AG04450 (cell line): ENCODE measurements at places on chromosomes 12 and 14.

DNA sequence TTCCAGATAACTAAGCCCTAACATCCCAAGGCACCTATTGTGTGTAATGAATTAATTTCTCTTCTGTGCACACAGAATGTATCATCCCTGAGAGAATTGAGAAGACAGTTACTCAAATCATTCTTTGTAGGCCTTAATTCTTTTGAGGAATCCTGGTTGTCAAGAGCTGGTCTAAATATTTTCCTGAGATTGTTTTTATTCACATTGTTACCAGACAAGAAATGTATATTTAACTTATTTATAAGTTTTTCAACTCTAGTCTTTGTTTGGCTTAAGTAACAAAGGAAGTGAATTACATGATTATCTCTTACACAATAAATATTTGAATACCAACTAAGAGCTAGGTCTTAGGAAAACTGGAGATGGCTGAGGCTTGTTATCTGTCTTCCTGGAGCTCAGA lies 169.4 kb downstream of the DACT1 start:
- DNase-seq: no peak

GRCh38 chr14:53896726-53897125 lies 59.9 kb downstream of the BMP4 start:
- DNase-seq: peak; percentile 26

DNA sequence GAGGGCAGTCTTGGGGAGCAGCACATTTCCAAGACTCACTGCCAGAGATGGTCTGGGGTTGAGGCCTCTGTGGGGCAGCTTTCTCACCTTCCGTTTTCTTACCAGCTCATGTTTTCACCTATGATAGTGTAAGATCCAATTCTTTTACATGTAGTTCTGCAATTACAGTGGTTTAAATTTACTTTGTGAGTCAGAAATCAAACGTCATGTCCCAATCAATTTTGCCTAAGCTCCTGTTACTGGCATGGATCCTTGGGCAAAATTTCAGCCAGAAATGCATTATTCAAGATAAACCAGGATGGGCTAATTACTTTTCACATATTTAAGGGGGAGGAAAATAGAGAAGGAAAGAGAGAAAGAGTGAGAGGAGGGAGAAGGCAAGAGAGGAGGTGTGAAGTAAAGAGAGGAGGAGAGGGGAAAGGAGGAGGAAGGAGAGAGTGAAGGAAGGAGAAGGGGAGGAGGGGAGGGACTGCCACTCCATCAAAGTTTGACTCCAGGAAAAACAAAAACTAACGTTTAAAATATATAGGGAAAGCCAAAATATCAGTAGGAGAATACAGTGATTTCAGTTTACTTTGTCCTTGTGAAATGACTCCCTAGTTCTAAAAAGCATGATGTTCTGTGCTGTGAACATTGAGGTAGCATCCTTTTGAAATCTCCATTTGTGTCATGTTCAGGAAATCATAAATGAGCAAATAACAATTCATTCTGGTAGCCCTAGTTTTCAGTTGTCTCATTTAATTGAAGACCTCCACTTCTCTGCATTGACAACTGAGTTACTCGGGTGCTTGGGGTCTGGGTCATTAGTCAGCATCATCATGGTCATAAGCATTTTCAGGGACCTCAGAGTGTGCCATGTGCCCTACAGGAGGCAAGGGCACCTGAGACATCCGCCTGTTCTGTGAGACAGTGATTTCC lies 3.0 kb downstream of the BMAL2 start:
- DNase-seq: no peak

GRCh38 chr14:51564460-51564859 lies 87.2 kb upstream of the FRMD6 start:
- DNase-seq: no peak

DNA sequence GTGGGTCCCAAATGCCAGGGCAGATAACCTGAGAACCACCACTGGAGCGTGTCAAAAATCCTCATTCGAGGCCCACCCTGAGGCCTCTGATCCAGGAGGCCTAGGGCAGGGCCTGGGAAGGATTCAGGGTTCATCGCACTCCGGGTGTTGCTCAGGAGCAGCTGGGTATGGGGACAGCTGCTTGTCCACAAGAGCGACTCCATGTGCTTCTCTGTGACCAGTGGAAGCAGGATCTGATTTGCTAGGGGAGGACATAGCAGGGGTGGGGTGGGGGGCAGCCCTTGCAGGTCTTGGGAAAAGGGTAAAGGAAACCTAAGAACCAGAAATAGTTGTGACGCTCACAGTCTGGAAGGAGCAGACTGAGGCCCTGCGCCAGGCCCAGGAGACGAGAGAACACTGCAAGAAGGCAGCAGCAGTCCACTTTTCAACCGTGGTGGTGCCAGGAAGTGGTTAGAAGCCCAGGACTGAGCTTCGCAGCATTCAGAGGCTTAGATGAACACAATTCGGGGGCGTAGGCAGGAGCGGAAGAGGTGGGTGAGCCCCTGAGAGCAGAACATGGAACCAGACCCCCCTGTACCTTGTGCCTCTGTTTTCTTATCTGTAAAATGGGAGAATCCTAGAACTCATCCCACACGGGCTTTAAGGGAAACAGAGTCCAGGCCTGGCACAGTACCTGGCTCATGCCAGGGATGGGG lies 33.7 kb downstream of the ITPK1 start:
- DNase-seq: no peak

GRCh38 chr14:58640959-58641358 lies 3.2 kb downstream of the DACT1 start:
- no peak for DNase-seq

- DNase-seq: no peak
Observed at GRCh38 chr12:3049176-3049575, 28.0 kb upstream of the TSPAN9 start.

DNA sequence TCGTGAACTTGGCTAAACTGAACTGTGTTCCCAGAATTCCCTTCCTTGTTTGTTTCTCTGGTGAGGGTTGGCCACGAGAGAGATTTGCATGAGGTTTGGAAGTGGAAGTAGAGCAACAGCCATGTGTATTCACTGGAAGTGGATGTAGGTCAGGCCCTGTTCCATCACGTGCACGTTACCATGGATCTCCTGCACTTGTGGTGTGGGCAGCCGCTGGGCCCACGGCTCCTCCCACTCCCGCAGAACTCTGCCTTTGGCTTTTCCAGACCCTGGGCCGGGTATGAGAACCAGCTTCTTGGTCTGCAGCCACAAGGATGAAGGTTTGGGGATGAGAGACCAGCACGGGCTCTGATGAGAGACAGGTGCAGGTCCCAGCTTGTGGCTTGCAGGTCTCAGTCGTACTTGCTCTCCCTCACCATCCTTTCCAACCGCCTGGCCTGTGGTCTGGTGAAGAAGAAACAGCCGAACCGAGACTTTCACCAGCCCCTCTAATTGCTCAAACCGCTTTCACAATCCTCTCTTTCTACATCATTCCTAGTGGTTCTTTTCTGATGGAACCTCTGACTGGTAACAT lies 94.9 kb downstream of the DUSP16 start:
- no peak for DNase-seq

DNA sequence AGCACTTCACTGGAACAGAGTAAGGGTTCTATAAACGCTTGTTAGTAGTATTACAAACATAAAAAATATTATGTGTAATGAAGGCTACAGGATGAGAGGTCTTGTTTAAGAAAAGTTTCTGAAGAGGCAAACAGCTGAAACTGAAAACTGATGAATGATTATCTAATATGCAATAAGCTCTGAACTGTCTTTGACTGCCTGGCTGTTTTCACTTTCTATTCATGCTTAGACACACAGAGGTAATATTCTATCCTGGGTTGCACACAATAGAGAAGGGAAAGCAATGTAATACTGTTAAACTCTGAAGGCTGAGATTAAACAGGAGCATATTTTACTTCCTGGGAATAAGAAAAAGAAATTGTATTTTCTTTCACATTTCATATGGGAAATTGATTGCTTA lies 251.3 kb downstream of the ALX1 start:
- no peak for DNase-seq

GRCh38 chr14:86961106-86961716 lies 1031.8 kb downstream of the GALC start:
- DNase-seq: no peak

GRCh38 chr12:76694369-76694768 lies 69.5 kb upstream of the ZDHHC17 start:
- no peak for DNase-seq

DNA sequence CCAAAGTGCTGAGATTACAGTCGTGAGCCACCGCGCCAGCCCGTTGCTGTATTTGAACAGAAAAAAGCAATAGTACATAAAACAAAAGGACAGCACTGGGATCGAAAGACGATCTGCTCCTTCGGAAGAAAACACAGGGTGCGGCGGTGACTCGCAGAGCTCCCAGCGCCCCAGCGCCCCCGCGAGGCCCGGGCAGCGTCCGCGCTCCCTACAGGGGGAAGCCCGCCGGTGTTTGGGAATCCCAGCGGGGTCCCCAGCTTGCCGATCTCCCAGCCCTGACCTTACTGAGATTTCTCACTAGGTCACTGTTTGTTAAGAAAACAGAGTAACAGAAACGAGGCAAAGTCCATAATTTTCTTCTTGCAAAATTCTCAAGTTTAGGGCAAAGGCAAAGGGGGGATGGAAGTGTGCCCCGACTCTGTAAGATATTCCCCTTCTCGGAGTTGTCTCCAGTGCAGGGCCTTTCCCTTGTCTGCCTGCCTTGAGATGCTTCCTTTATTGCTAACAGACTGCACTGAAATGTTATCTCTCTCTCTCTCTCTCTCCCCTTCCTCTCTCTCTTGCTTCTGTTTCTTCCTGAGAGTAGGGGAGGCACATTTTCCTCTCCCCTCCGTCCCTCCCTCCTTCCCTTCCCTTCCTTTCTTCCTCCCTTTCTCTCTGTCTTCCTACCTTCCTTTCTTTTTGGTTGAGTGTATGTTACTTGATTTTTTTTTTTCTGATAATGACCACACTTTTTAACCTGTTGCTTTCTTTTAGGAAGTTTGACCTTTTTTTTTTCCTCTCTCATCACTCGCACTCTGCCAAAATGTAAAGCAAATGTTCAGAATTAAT lies 91.9 kb downstream of the TMEM30B start:
- no peak for DNase-seq

GRCh38 chr12:89316705-89317139 lies 35.6 kb downstream of the DUSP6 start:
- DNase-seq: no peak

DNA sequence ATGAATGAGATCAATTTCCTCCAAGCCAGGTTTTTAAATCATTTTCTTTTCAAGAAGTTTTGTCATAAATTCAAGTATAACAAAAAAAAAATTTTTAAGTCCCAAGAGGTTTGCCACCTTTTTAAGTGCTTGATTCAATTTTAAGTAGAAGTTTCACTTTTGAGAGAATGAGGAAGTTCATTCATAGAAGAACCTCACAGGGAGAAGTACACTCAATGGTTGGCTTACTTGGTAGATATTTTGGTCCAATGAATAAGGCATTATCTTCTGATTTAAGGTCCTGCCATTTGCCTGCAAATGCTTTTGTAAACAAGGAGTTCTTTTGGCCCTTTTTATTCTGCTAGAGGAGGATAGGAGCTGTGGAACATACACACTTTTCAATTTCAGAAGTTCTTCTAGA lies 96.7 kb upstream of the NOVA1 start:
- DNase-seq: no peak

- DNase-seq: no peak
Observed at GRCh38 chr14:26941521-26941920, 343.7 kb upstream of the NOVA1 start.

- DNase-seq: no peak
Observed at GRCh38 chr14:20719777-20720176, 25.9 kb upstream of the EDDM3A start.

- DNase-seq: no peak
Observed at GRCh38 chr12:26524862-26525465, 308.0 kb downstream of the ITPR2 start.

DNA sequence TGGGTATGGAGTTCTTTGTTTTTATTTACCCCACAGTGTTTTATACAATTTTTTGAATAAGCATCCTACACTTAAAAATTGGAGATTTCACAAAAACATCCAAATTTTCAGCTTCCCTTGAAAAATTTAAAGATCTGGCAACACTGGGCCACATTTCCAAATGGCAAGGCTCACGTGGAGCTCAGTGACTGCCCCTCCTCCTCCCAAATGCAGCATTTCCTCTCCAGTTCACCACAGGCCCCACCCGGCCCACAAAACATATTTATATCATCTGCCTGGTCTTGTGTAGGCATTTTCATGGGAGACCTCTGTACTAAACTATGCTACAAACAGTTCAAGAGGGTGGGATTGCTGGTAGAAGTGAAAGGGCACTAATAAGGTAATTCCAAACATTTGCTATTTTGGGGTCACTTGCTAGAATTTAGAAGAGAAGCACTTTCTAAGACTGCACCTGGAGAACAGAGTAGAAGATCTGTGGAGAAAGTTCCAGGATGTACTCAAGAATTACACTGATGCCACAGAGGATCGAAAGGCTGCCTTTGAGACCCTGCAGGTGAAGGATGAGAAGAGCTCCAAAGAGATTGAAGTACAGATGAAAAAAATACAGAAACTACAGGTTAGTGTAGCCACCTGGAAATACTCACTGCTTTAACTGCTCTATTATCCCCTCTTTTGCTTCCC lies 7.3 kb downstream of the FKBP11 start:
- DNase-seq: no peak

DNA sequence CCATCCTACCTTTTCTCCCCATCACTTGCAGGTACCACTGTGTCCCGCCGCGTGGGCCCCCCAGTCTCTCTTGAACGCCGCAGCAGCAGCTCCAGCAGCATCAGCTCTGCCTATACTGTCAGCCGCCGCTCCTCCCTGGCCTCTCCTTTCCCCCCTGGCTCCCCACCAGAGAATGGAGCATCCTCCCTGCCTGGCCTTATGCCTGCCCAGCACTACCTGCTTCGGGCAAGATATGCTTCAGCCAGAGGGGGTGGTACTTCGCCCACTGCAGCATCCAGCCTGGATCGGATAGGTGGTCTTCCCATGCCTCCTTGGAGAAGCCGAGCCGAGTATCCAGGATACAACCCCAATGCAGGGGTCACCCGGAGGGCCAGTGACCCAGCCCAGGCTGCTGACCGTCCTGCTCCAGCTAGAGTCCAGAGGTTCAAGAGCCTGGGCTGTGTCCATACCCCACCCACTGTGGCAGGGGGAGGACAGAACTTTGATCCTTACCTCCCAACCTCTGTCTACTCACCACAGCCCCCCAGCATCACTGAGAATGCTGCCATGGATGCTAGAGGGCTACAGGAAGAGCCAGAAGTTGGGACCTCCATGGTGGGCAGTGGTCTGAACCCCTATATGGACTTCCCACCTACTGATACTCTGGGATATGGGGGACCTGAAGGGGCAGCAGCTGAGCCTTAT lies 9.2 kb downstream of the ARHGAP9 start:
- no peak for DNase-seq
